ENCODE measurements at places on chromosomes 16 and 17.

DNA sequence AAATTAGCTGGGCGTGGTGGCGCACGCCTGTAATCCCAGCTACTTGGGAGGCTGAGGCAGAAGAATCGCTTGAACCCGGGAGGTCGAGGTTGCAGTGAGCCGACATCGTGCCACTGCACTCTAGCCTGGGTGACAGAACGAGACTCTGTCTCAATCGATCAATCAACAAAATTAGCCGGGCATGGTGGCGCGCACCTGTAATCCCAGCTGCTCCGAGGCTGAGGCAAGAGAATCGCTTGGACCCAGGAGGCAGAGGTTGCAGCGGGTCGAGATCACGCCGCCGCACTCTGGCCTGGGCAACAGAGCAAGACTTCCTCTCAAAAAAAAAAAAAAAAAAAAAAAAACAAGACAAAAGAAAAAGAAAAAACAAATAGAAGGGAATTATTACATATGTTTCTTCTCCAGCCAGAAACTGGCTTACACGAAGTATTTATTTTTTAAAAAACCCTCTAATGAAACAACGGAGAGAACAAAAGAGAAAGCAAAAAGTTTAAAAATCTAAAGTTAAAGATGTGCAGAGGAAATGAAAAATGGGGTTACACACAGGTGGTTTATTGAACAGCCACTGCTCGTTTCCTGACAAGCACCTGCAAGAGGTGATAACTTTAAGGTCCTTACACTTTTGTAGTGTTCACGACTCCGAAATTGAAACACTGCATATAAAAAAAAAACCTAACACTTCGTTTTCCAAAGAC, 1.4 kb downstream of the SYNRG start:
- DNase-seq = peak; percentile 72

DNA sequence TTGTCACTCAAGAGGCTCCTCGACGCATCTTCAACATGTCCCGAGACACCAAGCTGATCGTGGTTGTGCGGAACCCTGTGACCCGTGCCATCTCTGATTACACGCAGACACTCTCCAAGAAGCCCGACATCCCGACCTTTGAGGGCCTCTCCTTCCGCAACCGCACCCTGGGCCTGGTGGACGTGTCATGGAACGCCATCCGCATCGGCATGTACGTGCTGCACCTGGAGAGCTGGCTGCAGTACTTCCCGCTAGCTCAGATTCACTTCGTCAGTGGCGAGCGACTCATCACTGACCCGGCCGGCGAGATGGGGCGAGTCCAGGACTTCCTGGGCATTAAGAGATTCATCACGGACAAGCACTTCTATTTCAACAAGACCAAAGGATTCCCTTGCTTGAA, 101.0 kb downstream of the HS3ST2 start:
- DNase-seq = no peak

DNA sequence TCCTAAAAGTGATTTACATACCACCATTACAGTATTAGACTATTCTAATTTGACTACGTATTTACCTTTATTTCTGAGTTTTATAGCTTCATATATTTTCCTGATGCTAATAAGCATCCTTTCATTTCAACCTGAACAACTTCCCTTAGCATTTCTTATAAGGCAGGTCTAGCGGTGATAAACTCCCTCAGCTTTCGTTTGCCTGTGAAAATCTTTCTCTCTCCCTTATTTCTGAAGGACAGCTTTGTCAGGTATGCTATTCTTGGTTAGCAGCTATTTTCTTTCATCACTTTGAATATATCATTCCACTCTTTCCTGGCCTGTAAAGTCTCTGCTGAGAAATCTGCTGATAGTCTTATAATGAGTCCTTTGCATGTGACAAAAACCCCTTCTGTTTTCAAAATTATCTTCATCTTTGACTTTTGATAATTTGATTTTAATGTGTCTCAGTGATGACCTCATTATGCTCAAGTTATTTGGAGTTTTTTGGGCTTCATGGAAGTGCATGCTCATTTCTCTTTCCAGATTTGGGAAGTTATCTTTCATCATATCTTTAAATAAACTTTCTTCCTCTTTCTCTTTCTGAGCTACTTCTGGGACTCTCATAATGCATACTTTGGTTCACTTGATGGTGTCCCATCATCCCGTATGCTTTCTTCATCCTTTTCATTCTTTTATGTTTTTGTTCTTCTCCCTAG, 285.4 kb upstream of the PMFBP1 start:
- DNase-seq = no peak

- DNase-seq = no peak
Observed at GRCh38 chr16:11658896-11659708, 9.2 kb upstream of the SNN start.

- DNase-seq = no peak
Observed at GRCh38 chr17:74118504-74118903, 85.0 kb upstream of the RPL38 start.

GRCh38 chr17:9331279-9332131, 244.1 kb downstream of the STX8 start:
- DNase-seq = no peak

- DNase-seq = no peak
Observed at GRCh38 chr17:49717371-49717861, 9.7 kb upstream of the SLC35B1 start.

DNA sequence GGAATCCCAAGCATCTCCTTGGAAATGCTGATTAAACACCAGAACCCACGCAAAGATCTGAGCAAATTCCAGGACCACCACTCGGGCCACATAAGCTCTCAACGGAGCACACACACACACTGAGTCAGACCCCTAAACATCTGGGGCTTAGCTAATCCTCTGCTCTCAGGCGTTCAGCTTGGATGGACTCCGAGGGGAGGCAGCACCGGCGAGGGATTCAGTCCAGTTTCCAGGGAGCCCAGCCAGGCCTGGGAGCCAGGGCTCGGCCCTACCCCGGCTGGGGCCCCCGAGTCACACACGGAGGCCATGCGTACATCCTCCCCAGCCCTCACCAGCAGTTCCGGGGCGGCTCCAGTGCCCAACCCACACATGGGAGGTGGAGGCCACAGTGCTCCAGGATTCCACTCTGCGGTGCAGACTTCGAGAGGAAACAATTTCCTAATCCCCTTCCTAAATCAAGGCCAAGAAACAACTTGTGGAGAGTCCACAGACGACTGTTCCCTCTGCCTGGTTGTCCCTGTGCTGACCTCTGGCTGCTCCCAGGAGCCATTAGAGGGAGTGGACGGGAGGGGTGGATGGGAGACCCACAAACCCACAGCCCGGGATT, 70.5 kb downstream of the GAS7 start:
- DNase-seq = no peak

GRCh38 chr16:88194397-88195268, 188.1 kb upstream of the ZNF469 start:
- DNase-seq = no peak

- DNase-seq = no peak
Observed at GRCh38 chr16:66103211-66103610, 263.3 kb upstream of the CDH5 start.

DNA sequence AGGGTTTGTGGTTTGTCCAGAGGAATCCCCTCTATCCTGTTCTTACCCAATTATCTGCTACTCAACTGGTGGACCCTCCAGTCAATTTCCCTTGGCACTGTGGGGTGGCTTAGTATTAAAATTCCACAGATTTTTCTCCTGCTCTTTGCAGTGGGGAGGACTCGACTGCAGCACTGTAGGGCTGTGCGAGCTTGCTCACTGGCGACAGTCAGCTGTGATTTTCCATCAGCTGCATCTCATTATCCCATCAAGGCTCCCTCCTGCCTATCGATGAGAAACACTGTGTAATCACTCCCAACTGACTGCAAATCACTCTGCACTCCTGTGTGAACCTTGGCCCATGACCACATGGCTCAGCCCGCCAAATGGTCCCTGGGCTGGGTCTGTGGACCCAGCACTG, 90.5 kb upstream of the MAF start:
- no peak for DNase-seq

GRCh38 chr16:29745853-29746345, at the start of gene C16orf54:
Gene C16orf54, minus strand, starts transcription at chr16:29745990. Its CDS starts 1,039 bp downstream, at chr16:29744951.
- peak; percentile 93 for DNase-seq

DNA sequence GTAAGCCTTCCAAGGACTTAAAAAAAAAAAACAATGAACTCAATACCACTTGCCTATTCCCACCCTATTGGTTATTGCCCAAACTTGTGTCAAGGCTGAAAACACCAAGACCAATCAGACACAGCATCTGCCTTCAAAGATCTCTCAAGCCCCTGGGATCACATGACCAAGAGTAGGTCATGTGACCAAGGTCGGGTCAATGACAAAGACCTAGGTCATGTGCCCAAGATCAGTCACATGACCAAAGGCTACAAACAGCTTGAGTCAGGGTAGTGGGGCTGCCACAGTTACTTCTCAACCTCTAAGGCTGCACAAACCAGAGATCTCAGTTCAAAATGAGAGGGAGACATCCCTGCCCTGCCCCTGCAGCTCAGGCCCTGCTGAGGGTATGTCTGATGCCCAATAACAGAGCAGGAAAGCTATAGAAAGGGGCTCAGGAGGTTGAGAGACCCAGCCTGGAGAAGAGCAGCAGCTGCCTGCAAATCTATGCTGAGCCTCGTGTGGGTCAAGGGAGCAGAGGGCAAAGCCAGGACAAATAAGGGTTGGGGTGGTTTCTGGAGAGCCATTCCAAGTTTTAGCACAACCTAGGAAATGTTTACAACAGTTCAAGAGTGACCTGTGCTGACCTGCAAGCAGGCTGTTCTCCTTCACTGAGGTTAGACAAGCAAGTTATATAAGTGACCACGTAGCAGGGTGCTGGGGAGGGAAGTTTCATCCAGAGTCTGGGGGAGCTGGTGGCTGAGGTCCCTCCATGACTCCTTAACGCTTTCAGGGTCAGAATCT, 48.8 kb downstream of the PIMREG start:
- no peak for DNase-seq

- no peak for DNase-seq
Observed at GRCh38 chr17:80111702-80112470, 10.5 kb downstream of the GAA start.

DNA sequence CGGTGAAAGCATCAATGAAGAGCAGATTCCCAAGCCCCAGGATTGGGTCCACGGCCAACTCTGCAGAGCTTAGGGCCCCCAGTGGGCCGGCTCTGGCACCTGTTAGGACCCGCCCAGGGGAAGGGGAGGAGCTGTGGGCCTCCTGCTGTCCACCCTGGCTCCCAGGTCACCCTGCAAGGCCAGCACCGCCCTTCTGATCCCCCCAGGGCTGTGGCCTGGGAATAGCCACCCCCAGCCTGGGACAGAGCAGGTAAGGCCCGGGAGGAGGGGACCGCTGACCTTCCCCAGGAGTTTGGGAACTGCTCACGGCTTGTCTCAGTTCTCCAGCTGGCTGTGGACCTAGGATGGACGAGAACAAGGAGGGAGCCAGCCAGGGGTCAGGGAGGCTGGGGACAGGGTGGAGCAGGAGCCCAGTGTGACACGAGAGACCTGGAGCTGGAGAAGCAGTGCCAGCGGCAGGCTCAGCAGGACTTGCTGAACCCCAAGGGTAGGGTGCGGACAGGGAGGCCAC, 39.3 kb upstream of the SLC38A10 start:
- DNase-seq = no peak

- DNase-seq = no peak
Observed at GRCh38 chr17:72125226-72125651, 4.4 kb downstream of the SOX9 start.

DNA sequence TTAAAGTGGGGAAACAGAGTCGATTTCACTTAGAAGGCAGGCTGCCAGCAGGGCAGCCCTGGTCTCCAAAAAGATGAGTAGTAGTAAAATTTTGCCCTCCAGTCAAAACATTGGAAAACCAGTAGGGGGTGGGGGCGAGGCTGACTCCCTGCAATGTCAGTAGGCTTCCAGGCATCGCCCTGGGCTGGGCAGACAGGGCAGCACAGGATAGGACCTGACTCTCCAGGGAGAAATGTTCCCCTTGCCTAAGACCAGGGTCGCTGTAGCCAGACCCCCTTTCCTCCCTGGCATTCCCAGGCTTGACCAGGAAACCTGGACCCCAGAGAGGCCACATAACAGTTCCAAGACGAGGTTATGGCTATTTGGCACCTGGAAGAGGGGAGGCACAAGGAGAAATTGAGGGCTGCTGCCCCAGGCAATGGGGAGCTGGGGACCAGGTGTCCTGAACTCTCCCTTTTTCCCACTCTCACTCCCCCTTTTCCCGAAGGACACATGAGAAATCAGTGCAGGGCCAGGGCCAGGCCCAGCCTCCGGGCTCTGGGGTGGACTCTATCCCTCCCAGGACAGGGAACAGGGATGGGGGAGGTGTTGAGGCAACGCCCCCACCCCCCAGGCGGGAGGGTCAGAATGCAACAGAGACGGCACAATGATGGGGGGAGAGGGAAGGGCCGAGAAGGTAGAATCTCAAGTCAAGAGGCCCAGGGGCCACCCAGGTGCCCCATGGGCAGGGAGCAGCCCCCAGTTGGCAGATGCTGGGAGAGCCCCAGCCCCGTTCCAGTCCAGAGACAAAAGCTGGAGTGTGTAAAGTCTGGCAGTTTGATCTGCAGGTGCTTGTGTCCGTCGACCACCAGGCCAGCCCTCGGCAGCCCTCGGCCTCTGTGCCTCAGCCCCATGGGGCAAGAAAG, 4.5 kb upstream of the SAMD14 start:
- no peak for DNase-seq

DNA sequence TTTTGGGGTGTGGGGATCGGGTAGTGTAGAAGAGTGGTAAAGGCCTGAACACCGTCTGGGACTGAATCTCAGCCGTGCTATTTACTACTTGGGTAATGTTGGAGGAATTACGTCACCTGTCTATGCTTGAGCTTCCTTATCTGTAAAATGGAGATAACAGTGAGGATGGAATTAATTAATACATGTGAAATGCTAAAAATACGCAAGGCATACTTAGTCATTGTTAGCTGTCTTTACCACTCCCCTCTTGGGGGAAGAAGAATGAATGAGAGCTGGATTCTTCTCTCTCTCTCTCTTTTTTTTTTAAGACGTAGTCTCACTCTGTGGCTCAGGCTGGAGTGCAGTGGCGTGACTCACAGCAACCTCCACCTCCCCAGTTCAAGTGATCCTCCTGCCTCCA, 41.1 kb upstream of the TANGO6 start:
- no peak for DNase-seq

GRCh38 chr17:2853283-2854142, 57.3 kb downstream of the RAP1GAP2 start:
- peak; percentile 54 for DNase-seq

DNA sequence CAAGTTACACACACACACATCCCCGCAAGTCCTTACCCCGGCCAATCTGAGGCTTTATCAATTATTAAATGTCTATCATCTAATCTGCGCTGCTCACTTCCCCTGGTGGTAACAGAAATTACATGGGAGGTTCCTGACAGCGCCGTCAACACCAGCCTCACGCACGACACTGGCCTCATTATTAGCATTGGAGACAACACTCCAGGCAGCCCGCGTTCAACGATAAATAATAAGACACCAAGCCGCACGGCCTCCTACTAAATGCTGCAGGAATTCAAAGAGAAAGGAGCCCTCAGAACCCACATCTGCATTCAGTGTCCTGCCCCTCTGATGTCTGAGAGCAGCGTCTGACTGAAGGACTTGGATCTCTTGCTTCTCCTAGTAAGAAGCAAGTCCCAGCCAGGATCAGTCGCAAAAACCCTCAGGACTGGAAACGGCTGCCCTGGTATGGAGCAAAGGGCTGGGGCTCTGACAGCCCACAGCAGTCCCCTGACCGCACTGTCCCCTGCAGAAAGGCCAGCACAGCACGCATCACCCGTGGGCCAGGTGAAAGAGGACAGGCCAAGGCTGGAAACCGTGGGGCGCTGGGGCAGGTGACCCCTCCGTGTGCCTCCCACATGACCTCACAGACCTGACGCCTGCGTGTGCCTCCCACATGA, 7.6 kb upstream of the RPH3AL start:
- no peak for DNase-seq

GRCh38 chr16:55658898-55659420, 3.2 kb downstream of the SLC6A2 start:
- no peak for DNase-seq

GRCh38 chr17:2025220-2025621, at the start of gene RTN4RL1:
Gene RTN4RL1, minus strand, starts transcription at chr17:2025334. Its CDS starts 469 bp downstream, at chr17:2024865.
- DNase-seq = peak; percentile 78

GRCh38 chr17:17870247-17870646, 33.5 kb upstream of the SREBF1 start:
- DNase-seq = no peak

Data from B cell (primary cell).